Cortex of kidney (tissue), 1 donor: ENCODE measurements at places on chromosomes 2 and 18.

DNA sequence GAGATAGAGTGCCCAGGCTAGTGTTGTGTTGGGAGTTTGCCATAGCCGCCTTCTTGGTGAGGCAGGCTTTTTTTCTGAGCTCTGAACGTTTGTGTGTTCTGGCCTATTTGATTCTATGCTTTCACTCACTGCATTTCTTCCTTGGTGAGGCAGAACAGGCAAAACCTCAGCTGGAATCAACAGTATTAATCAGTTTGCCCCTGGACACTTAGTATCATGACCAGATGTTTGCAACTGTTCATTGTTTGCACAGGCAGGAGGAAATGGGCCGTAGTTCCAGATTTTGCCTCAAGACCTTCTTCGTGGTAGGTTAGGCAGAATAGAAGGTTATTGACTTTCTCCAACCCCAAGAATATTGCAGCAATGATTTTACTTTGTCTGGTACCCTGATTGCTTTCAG is 218.1 kb upstream of the RASGRP3 start:
- DNase-seq: no peak

- no peak for DNase-seq
Observed at GRCh38 chr2:210480079-210480478, 3.5 kb upstream of the LANCL1 start.

DNA sequence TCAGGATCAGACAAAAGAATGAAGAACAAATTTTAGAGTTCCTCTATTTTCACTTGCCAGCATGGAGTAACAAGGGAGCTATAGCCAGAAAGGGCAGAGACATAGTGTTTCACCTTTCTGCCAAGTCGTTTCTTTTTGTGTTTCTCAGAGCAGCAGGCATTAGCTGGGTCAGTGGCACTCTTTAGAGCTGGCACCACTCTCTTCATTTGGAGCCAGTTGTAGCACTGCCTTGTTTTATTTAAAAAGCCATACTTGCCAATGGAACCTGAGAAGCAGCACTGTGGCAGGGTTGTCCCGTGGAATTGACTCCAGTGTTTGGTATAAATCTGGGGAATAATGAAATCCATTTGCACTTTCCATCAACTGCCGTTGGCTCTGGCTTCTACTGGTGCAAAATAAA is 64.0 kb downstream of the LRRTM4 start:
- DNase-seq: no peak

DNA sequence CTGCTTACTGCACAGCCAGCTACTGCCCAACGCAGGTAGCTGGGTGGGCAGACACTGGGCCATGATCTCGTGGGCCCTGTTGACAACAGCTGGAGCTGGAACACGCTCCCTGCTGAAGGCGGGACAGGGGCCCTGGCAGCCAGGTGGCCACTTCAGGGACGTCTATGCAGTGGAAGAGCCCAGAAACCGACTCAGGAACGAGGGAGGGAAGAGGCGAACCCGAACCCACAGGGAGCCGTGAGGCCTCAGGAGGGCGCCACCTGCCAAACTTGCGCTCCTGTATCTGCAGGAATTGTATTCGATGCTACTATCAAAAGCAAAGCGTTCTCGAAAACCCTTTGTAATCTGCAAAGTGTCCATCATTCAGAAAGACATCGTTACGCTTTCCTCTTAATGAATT is 198.4 kb downstream of the EIPR1 start:
- no peak for DNase-seq

DNA sequence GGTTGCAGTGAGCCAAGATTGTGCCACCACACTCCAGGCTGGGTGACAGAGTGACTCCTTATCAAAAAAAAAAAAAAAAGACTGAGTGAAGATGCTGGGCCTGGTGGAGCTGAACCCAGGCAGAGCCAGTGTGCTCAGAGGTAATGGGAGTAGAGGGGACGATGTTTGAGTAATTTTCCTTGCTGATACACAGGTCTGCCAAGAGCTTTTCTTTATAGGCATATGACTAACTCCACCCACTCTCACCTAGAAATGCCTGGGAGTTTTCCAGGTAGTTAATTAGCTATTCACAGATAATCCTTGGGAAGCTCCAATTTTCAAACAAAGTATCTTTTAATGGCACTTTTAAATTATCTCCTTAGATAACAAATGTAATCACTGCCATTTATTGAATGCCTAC is 33.4 kb upstream of the ACSL3 start:
- no peak for DNase-seq

GRCh38 chr18:62897153-62897552 is 181.8 kb downstream of the PHLPP1 start:
- DNase-seq: no peak

DNA sequence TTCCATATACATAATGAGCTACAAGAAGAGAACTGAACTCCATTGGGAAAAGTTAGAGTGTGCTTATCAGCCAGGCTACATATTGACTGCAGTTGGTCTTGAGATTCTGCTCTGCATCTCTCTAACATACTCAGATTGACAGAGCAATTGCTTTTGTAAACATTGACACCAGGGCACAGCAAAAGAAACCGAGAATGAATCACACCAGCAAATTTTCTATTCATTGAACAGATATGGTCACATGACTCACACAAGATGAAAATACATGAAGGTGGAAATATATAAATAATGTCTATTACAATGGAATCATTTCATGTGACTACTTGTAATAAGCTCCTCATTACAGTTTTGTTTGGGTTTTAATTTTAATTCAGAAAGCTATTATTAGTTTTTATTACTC is 691.9 kb upstream of the TMEFF2 start:
- DNase-seq: no peak

DNA sequence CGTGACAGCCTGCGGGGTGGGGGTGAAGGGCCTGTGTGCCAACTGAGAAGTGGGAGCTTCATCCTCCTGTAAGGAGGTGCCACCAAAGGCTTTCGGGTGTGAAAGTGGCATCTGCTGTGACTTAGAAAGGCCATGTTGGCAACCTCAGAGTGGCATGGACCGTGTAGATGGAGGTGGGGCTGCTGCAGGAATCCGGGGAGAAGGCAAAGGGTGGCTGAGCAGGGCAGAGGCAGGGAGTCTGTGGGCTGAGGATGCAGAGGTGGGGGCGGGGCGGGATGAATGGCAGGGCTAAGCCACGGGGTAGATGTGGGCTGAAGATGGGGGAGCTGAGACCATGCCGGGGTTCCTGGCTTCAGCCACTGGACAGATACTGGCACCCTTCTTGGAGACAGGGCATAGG is 28.2 kb downstream of the TOGARAM2 start:
- no peak for DNase-seq
